ENCODE measurements at places on chromosomes 5 and 9.

DNA sequence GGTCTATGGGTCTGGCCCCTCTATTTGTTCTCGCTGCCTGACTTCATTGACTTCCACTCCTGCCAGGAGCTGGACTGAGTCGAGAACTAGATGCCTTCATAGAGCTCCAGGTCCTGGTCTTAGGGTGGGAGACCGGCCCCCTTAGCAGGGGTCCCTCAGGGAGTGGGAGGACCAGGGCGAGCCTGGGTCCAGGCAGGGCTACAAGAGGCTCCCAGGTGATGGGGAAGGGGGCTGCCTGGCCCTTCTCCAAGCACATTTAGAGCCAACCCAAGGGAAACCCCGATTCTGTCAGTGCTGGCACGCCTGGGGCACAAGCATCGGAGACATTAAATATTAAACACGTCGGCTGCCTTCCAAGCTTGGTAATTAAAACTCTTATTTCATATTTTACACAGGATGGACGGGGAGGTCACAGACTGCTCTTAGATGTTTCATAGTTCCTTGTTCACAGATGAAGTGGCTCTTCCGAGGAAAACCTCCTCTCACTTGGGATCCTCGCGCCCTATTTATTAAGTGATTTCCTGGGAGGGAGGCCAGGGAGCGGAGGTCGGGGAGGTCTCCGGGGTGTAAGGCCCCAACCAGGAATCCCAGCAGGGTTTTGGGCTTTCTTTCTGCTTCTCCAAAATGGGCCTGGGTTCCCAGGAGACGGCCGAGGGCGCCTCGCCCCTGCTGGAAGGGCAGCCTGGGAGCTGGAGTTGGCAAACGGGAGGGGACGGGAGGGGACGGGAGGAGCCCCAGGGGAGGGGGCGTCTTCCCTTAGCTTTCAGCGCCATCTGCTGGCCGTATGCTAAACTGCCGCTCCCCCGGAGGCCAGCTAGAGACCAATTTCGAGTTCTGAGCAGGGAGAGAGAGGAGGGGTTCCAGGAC lies 23.4 kb upstream of the ZBTB43 start:
- DNase-seq = peak; percentile 36

DNA sequence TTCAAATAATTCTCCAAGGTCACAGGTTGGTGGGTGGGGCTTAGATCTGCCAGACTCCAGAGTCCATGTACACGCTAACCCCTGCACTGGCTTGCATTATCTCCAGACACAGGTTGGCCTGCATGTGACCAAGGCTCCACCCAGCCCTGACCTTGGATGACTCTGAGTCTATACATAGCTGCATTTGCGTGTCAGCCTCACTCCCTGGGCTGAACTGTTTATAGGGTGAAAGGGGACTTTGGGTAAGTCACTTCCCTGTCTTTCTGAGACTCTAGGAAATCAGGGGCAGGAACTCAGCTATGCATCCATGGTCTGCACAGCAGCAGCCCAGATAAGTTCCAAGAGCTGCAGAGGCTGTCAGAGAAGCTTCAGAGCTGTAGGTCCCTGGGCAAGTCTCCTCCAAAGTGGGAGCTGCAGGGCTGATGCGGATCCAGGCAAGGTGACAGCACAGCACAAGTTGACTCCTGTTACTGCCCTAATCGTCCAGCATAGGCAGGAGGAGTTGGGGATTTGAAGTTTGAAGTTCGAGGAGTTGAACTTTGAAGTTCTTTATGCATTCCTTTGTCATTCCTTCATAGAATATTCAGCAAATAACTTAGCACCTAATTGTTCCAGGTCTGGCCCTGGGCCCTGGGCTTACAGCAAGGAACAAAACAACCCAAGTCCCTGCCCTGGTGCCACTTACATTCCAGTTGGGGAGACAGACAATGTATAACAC lies 53.4 kb downstream of the SLC22A5 start:
- DNase-seq = no peak

DNA sequence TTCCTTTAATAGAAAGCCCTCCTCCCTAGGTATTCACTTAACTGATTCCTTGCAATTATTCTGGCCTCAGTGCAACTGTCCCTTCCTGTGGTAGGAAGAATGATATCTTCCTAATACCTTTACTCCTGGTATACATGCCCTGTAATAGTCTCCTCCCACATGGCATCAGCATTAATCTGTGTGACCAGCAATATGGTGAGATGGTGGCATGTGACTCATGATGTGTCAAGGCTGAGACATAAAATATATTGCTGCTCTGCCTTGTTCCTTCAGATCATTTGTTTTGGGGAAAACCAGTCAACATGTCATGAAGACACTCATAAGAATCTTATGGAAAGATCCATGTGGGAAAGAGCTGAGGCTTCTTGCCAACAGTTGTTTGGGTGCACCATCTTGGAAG lies 149.1 kb upstream of the TRPM3 start:
- DNase-seq = no peak

- peak; percentile 35 for DNase-seq
Measured at GRCh38 chr9:23123048-23123632, 676.5 kb downstream of the DMRTA1 start.

GRCh38 chr5:79069488-79070349 lies at the start of the genes BHMT2 and DMGDH:
BHMT2 (plus strand) TSS chr5:79069767; CDS start chr5:79069783, 16 bp downstream.
DMGDH (minus strand) TSS chr5:79069674; CDS start chr5:79069620, 54 bp downstream.
- no peak for DNase-seq

GRCh38 chr5:132458651-132459030 lies 31.9 kb downstream of the IRF1 start:
- DNase-seq = no peak

- DNase-seq = peak; percentile 31
Measured at GRCh38 chr5:68333649-68334552, 118.3 kb downstream of the PIK3R1 start.

- DNase-seq = no peak
Measured at GRCh38 chr9:10443868-10444204, 169.0 kb downstream of the PTPRD start.

- no peak for DNase-seq
Measured at GRCh38 chr5:181098762-181099601, 32.0 kb downstream of the OR2V1 start.

DNA sequence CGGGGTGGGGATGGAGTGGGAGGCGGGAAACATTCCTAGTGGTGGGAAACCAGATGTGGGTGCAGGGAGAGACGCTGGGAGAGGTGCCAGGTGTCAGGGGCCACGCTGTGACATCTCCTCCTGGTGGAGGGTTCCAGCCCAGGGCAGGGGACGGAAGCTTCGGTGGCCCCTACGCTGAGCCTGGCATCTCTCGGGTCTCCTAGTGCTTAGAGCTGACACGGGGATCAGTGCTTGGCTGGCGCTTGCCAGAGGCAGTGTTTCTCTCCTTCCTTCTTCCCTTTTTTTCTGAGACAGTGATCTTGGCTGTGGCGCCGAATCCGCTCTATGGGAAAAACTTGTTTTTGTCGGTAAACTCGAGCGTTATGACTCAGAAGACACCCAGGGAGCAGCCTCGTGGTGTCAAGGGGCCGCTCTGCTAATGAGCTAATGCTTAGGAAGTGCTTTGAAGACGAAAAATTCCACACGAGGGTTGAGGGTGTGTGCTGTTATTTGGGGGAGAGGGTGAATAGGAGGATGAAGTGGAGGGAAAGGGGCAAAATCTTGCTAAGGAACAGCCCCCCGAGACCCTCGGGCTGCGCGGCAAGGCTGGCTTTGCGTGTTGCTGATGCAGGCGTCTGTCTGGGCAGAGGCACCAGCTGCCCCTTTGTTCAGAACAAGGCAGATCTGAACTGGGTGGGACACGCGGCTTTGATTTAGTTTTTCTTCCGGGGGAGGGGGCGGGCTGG lies 20.4 kb upstream of the IER5L start:
- no peak for DNase-seq

Measured in amniotic stem cell (primary cell).